ENCODE measurements at places on chromosomes 4 and X.

DNA sequence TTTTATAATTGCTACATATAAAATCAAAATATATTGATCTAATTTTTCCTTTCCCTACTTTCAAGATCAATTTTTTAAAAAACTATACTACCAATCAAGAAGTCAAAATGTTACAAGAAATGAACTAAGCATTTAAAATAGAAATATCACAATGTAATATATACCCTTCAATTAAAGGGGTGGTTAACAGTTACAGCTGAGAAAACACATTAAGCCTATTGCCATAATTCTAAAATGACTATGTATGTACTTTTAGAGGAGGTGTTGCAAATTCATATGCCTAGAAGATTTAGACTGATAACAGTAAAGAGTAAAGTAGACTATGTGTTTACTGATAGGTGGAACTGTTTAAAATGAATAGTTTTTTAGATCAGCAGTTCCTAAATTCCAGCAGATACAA lies 3.7 kb downstream of the NUP54 start:
- DNase-seq = no peak

DNA sequence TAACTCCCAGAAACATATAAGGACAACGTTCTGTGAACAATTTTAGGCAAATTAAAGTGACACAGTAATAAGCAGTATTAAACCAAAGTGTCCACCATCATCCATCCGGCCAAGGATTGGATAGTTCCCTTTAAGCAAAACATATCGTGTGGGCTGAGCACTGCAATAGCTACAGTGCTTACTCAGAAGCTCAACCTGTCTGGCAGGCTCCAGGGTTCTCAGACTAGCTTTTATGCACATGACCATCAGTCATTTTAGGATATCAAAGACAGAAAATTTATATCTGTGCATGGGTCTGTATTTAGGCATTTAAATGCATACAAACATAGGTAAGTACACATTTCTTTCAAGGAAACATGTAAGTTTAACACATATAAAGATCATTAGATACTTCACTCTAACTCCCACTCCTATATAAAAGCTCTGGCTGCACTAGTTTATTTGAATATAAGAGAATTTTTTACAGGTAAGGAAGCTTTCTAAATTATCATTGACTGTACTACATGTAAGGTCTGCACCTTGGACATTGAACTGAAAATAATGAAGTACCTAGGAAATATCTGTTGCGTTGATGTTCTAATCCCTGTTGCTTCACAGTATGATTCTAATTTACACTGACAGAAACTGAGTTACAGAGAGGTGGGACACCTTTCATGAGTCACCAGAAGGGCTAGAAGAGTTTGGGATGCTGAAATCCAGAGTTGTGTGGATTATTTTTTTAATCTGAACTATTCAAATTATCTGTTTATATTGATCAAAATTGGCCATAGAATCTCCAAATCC lies 67.6 kb downstream of the ELOVL6 start:
- DNase-seq = no peak

DNA sequence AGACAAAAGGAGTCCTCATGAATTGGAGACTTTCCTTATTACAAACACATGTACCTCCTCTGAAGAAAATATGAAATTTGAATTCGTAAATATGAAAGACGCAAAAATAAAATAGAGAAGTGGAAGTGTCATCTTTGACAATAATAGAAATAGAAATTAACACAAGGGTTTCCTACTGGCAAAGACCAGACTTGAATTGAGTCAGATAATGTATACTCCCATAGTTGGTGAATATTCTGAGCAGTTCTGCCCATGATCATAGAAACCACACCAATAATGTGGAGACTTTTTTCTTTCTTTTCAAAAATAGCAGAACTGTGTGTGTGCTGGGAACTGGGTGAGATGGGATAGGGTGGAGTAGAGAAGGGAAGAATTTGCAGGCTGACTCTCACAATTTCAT lies 277.7 kb upstream of the TET2 start:
- no peak for DNase-seq

- DNase-seq = no peak
Observed at GRCh38 chr4:153542834-153543233, 76.7 kb downstream of the TMEM131L start.

DNA sequence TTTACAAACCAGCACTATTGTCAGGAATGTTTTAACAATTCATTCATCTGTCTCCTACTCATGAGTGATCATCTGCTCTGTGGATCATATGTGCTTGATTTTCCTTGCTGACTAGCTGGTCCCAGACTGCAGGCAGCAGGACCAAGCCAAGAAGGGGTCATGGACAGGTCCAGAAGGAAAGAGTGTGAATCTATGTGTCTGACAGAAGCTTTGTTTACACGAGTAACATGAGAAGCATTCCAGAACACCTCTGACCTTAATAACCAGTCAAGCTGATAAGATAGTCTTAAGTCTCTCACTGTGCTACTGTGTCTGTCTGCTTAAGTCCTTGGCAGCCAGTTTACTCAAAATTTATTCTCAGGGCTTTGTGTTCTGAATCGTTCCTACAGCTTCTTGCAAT lies 39.0 kb downstream of the GUCY1A1 start:
- peak; percentile 21 for DNase-seq

DNA sequence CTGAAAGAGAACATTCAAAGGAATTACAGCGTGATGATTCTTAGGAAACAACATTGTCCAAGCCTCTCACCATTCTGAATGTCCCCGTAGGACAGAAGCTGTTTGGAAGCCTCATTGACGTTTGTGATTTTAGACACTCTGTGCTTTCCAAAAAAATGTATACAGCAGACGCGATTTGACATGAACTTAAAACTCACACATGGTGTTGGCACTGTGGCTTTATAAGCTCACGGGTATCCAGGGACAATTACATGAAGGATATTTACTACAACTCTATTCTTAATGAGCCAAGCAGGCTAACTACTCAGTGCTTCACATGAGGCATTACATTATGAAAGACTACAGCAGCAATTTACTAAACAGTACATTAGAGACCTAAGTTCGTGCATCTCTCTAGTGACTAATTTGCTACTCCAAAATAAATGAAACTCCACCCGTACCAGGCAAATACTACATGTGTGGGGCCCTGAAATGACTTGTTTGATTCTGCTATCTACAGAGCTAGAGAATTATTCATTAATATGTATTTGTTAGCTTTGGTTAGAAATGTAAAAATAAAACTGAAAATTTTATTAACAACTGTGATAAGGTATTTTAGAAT lies 620.7 kb downstream of the SPRY1 start:
- DNase-seq = no peak
